ENCODE measurements at places on chromosomes 1 and 21. TPM values are rescaled to one million over a fixed set of nuclear protein-coding genes. Genes with fewer than 3 reads are reported as not detected.

The LAD1 gene
- not detected for total RNA-seq

The LPAR3 gene
- 0.27 TPM for total RNA-seq

The AMY1A gene
- not detected for total RNA-seq

The SUSD4 gene
- total RNA-seq: 25.3 TPM

The LIPI gene
- not detected for total RNA-seq

The MMP23B gene
- 0.64 TPM for total RNA-seq

The FCRL6 gene
- not detected for total RNA-seq

The OR2L13 gene
- 2.6 TPM for total RNA-seq

The NEK2 gene
- 10.3 TPM for total RNA-seq

The LRP8 gene
- total RNA-seq: 74.2 TPM

The TRIM67 gene
- total RNA-seq: 29.4 TPM

The RPTN gene
- not detected for total RNA-seq

The LCE1A gene
- total RNA-seq: not detected

The PLD5 gene
- 16.5 TPM for total RNA-seq

The CD84 gene
- total RNA-seq: 2.1 TPM

The VAV3 gene
- 19.5 TPM for total RNA-seq

The VSIG8 gene
- total RNA-seq: 0.18 TPM

The EXOC8 gene
- 20.5 TPM for total RNA-seq

The NBL1 gene
- 12.5 TPM for total RNA-seq

The ANGPTL1 gene
- 0.82 TPM for total RNA-seq

The DCLRE1B gene
- 9.3 TPM for total RNA-seq

The SPRR2B gene
- not detected for total RNA-seq

The LRRC3 gene
- 6.4 TPM for total RNA-seq

The FAM89A gene
- 13.8 TPM for total RNA-seq

The C8A gene
- total RNA-seq: not detected

The SEC16B gene
- 2.4 TPM for total RNA-seq

The PPOX gene
- 25.5 TPM for total RNA-seq

The RNU1-1 gene
- total RNA-seq: 40,842 TPM

The MX2 gene
- 0.36 TPM for total RNA-seq

The TSTD1 gene
- total RNA-seq: 21.6 TPM

The DCDC2B gene
- total RNA-seq: not detected

The CSMD2 gene
- total RNA-seq: 37.5 TPM

The TMEM82 gene
- not detected for total RNA-seq

The CLCNKA gene
- total RNA-seq: not detected

The UCK2 gene
- 54.1 TPM for total RNA-seq

The EDN2 gene
- total RNA-seq: not detected

The LRRC38 gene
- total RNA-seq: 2.4 TPM

The CD58 gene
- total RNA-seq: 7.7 TPM

The EVA1C gene
- total RNA-seq: 7.6 TPM

The WRAP73 gene
- 13.2 TPM for total RNA-seq

The ACTL8 gene
- not detected for total RNA-seq

The DEPDC1 gene
- 7.3 TPM for total RNA-seq

The TFAP2E gene
- 0.54 TPM for total RNA-seq

The WLS gene
- total RNA-seq: 52.9 TPM

The CCDC28B gene
- 13.4 TPM for total RNA-seq

The OR14K1 gene
- total RNA-seq: not detected

The NUDT4B gene
- 4.3 TPM for total RNA-seq

The CR1 gene
- total RNA-seq: 0.91 TPM

The FAM76A gene
- 9.9 TPM for total RNA-seq

The PODN gene
- total RNA-seq: 8.9 TPM

The CNIH3 gene
- 9.9 TPM for total RNA-seq
